ENCODE measurements at places on chromosomes 6 and 20.
A peak's percentile ranks its signal among the peaks of the same experiment; 100 is the strongest.

- peak; percentile 90 for DNase-seq
Measured at GRCh38 chr6:42104095-42104803, 38.2 kb downstream of the C6orf132 start.

GRCh38 chr20:732727-733126 is 35.6 kb downstream of the SLC52A3 start:
- no peak for DNase-seq

DNA sequence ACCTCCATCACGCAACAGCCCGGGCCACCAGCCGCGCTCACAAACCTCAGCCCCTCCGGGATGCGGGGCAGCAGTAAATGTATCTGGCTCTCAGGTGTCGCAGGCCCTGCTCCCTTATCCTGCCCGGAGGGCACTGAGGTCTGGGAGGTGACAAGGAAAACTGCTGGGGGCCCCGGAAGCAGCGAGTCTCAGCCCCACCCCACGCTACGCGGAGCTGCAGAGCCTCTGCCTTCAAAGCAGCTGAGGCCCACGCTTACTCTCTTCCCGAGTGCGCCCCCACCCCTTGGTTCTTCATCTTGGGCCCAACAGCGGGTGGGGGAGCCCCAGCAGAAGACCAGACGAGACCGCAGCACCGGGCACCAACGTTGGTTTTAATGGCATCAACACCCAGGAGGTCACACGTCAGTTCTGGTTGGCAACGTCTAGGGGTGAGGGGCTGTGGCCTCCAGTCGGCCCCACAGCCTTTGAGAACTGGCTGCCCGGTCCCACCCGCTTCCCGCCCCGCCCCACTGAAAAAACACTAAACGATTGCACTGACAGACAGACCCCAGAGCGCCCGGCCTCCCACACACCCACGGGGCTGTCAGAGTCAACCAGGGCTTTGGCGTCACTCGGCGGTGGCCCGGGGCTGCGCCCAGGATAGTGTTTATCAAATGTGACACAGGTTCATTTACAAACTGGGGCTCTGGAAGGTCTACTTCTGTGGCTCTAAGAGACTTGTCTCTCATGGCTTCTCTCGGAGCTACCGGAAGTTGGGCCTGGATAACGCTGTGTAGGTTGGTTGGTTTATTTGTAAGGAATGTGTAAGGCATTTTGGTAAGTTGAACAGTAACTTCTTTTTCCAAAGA is 43.7 kb downstream of the DSTN start:
- DNase-seq = no peak

GRCh38 chr6:71410164-71410566 is 121.6 kb downstream of the OGFRL1 start:
- no peak for DNase-seq

- peak; percentile 40 for DNase-seq
Measured at GRCh38 chr6:111353912-111354462, 129.0 kb downstream of the REV3L start.

DNA sequence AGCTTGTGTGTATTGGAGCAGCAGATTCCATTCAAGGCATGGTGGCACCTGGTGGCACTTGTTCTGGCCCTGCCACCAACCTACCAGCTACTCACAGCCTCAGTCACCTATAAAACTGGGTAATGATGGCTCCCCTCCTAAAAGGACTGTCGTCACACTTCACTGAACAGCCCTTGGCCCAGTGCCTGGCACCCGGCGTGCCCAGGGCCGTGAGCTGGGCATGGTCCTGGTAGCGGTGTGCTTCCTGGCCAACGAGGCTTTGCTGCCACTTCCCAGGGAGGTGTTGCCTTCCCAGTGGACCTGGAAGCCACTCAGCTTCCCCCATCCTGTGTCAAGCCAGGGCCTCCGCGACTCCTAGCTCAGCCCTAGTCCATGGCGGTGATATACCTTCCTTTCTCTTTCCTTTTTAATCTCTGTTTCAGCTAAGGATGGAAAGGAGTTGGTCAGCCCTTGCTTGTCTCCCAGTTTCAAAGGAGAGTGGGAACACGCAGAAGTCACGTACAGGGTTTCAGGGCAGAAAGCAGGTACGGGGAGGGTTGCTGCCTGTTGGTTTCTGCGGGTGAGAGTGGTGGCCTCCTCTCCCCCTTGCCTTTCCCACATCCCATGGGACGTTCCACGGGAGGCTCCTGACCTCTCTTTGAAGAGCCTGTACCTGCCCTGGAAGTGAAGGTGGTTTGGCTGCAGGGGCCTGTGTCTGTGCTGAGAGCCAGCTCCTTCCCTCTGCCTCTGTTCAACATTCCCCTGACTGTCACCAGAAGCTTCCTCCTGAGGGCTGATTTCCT is 25.5 kb downstream of the ENTPD6 start:
- no peak for DNase-seq

DNA sequence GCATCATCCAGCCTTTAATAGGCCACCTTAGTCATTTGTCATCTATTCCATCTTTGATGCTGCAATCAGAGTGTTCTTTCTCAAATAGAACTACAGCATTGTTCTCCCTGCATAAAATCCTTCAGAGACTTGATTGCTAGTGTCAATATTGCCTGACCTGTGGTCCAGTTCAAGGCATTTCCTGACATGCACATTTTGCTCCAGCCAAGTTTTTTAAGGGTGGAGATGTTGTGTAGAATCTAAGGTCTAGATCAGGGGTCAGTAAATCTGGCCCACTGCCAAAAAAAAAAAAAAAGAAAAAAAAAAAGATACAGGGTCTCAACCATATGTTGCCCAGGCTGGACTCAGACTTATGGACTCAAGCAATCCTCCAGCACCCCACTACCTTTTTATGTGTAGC is 354.4 kb downstream of the FRK start:
- no peak for DNase-seq

DNA sequence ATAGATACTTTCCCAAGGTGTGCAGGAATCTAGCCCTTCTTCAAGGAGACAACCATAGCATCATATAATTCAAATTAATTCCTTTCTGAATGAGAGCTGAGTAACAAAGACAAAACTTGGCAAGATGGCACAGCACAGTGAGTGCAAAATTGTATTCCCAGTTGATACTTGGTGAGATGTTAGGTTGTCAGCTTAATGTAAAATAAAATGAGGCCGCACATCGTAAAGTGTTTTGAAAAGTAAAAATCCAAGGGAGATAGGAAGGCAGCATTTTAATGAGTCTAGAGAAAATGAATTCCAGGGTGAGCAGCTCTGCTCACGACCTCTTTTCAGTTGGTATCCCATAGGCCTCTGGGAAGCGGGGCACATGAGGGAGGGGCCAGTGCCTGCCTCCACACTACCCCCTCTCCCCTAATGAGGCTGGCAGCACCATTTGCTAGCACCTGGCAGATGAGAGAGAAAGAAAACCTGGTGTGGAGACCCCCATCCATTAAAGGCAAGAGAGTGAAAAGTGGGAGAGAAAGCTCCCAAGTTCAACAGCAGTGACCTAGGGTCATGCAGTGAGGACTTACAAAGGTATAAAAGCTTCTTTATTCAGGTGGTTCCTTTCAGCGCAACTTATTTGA is 158.4 kb downstream of the BTBD9 start:
- DNase-seq = no peak

DNA sequence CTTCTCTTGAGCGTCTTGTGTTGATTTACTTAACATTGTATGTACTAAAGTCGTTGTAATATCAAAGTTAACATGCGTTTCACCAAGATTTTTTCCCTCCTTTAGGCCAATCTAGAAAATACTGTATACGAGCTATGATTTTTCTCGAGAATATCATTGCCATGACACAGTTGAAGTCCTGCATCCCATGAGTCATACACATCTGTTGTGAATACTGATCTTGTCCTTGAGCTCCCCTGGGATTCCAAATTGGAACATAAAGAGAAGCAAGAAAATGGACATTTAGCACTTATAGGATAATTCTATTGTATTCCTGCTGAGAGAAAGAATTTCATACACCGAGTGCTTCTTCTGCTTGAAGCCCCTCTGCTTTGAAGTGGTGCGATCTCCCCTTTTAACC is 109.6 kb downstream of the SLC35B3 start:
- DNase-seq = no peak

GRCh38 chr6:27312950-27313271 is 838 bp upstream of the POM121L2 start:
- no peak for DNase-seq

- peak; percentile 69 for DNase-seq
Measured at GRCh38 chr6:135909737-135910387, 58.4 kb downstream of the PDE7B start.

- DNase-seq = no peak
Measured at GRCh38 chr6:5151955-5152401, 66.8 kb downstream of the PPP1R3G start.

- no peak for DNase-seq
Measured at GRCh38 chr6:32522302-32523047, 7.6 kb downstream of the HLA-DRB5 start.

GRCh38 chr6:15539722-15540270 is 123.0 kb downstream of the DTNBP1 start:
- no peak for DNase-seq

GRCh38 chr6:151729829-151730495 is 77.5 kb upstream of the ESR1 start:
- no peak for DNase-seq

DNA sequence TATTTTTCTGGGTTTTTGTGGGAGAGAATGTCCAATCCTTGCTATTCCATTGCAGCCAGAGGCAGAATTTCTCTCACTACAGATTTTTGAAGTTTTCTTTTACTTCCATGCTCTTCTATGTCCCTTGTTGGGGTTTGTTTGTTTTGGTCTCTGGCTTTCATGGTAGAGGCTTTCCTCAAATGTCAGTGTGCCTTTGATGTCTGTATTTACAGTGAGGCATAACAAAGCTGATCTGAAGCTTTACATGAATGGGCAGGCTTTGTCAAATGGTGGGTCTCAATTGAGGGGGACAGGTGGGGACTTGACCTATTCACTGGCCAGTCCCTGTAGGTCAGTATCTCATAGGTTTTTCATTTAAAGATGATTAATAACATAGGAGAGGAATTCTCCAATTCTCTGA is 8.6 kb upstream of the CARMIL1 start:
- no peak for DNase-seq

DNA sequence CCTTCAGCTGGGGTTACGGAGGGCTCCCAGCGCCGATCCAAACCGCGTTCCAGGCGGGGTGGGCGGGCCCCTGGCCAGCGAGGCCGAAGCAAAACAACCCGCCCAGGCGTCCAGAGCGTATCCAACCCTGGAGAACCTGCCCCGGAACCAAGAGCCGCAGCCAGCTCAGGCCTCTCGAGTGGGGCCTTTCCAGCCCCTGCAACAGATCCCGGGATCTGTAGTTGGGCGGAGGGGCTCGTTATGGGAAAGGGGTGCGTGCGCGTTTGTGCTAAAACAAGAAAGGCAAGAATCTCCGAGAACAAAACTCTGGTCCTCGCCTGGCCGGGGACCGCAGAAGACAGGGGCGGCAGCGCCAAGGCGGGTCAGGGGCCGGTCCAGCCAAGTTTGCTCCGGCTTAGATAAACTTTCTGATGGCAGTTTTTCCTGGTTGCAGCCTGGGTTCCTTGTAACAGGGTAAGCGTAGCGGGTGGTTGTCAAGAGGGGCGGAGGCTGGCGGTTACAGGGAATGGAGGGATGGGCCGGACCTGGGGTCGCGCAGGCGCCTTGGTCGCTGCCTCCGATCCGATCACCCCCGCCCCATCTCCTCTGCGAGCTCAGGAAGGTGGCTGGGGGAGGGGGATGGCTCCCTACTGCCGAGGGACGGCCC is 448 bp upstream of the RIN2 start:
- DNase-seq = peak; percentile 97

DNA sequence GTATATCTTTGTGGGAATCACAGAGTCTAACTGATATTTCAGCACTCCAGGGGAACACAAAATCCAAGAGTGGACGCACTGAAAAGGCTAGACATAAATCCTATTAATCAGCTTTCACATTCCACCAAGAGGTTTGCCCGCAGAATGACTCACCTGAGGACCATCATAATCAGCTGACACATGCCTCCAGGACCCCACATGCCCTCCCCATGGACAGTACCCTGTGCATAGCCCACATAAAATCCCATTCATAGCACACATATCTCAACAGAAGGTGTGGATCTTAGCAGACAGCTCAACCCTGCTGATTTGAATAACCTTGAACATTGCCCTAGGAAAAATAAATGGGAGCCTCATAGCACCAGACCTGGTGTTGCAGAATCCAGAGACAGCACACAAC is 246.8 kb upstream of the TENT5A start:
- no peak for DNase-seq

DNA sequence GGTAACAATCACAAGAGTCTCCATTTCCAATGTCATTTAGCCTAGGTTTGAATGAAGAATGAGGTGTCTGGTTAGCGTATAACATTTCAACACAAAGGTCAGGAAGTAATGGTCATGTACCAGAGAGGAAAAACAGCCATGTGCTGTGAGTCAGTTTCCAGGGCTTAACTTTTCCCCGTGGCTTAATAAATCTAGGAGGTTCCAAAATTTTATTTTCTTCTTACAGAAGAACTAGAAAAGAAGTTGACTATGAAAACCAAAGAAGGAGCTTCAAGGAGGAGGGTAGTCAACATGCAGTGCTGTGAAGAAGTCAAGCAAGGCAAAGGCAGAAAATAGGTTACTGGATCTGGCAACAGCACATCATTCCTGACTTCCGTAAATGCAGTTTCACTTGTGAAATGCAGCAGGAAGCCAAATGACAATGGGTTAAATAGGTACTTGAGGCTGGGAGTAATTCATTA is 8.4 kb upstream of the GABRR2 start:
- DNase-seq = peak; percentile 31

GRCh38 chr20:20344476-20344875 is 23.4 kb upstream of the INSM1 start:
- DNase-seq = no peak

GRCh38 chr6:5300206-5300764 is 39.0 kb downstream of the FARS2 start:
- DNase-seq = no peak

DNA sequence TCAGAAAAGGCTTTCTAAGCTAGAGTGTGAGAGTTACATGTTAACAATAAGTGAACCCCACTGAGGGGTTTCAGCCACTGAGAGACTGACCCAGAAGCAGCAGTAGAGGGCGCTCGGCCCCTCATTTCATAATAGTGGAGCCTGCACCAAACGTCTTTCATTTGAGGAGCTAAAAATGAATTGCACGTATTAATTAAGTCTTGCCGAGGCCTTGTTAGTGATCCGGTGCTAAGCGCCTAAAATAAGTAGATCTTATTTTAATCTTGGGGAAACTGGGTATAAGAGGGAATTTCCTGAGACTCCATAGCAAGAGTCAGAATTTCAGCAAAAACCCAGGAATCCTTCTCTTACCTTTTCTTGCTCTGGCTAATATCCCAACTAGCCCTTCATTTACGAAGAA is 209.7 kb downstream of the FARS2 start:
- peak; percentile 73 for DNase-seq

GRCh38 chr6:35093118-35093445 is 48.1 kb downstream of the TCP11 start:
- DNase-seq = no peak

DNA sequence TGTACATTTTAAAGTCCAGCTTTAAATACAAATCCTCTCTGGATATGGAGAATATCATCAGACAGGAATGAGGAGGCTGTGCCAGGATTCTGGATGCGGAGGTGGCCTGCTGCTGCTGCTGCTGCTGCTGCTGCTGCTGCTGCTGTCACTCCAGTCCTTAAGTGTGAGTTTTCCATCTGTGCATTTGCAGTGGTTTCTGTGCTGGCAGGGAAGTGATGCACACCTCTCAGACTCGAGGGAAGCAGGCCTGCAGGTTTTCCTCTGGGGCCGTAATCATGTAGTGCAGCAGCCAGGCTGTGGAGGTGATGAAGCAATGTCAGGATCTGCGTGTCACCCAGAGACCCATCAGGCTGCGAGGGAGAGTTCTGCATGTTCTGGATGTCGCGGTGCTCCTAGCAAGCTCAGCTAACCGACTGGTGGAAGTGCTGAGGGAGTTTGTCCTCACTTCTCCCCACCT is 32.0 kb downstream of the CFAP61 start:
- no peak for DNase-seq

All from cardiac muscle cell (in vitro differentiated cells and primary cell).